ENCODE measurements at places on chromosomes 12 and 14.

- DNase-seq, result no peak
Observed at GRCh38 chr12:58596381-58596780, 323.9 kb downstream of the LRIG3 start.

DNA sequence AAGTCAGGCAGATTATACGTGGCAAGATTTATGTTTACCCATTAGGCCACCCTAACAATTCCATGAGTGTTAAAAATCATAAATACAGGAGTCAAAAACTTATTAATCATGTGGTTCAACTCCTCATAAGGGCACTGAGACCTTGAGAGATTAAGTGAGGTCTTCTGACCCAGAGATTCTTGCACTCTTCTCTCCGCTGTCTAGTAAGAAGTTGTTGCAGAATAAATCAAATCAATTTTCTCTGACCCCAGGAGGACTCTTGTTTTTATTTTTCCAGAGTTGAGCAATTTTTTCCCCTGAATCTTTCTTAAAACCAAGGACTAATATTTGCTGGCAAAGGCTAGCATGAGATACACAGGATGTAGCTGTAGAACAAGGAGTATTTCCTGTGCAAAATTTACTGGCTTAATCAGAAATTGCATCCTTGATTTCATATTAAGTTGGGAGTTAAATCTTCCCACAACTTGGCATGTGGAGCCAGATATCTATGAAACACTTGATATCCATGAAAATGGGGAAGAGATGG is 90.9 kb upstream of the PTHLH start:
- DNase-seq, result no peak

- peak; percentile 94 for DNase-seq
Observed at GRCh38 chr12:49967042-49967776, 5.5 kb downstream of the AQP5 start.

DNA sequence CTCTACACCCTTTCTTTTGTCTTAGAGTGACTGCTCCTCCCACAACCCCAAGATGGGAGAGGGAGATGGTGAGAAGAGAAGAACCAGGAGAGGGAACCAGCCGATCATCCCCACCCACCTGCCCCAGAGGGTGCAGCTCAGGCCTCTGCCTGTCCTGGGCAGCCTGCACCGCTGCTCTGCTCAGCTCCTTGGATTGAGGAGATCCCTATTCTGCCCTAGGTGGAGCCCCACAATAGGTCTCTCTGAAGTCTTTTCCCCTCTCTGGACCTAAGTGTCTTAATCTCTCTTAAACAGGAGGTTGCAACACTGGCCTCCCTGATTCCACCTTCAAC is 2.2 kb downstream of the ANKRD33 start:
- DNase-seq, result no peak

DNA sequence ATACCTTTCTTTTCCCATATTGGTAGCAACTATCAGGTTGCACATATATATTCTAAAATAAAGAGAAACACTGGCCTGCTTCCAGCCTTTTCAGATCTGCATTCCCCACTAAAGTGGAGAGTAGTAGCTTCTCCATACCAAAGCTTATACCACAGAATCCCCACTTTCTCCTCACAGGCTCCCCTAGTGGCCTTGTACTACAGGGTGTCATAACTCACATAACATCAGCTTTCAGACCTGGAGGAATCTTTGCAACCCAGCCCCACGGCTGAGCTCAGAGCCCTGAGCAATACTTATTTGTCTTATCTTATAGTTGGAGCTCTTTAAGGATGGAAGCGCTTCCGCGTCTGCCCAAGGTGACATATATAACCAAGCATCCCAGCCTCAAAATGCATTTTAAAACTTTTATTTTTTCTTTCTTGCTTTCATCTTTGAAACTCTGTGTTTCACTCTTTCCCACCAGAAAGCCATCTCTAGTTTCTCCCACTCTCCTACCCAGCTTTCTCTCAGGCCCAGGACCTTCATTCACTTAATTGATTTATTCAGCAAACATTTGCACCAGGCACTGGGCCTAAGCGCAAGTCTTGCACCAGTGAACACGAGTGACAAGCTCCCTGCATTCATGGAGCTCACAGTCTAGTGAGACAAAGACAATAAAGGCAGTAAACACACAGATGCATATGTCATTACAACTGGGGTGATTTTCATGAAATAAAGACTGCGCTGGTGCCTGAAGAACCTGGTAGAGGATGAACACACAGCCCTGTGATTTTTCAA is 254.7 kb downstream of the IPO8 start:
- DNase-seq, result no peak

DNA sequence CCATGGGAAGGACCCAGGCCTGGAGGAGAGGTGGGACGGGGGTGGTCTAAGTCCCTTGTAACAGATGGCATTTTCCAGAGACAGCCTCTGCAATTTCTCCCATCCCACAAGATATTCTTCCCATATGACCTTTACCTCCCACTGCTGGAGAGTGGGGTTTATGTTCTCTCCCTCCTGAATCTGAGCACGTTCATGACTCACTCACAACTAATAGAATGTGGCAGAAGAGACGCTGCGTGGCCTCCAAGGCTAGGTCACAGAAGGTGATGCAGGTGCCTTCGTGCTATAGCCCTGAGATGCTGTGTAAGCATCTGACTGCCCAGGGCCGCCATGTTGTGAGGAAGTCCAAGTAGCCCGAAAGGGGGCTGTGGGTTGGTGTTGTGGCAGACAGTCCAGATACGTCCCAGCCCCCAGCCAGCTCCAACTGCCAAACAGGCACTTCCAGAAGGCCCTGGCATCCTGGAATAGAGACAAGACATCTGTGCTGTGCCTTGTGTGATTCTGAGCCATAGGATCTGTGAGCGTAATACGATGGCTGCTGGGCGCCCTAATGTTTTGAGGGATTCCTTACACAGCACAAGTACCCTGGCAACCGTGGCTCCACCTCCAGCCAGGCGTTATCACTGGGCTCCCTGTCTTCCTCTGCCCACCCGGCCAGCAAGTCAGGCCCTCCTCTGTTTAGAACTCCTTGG is 56.1 kb upstream of the NCOR2 start:
- DNase-seq, result no peak

DNA sequence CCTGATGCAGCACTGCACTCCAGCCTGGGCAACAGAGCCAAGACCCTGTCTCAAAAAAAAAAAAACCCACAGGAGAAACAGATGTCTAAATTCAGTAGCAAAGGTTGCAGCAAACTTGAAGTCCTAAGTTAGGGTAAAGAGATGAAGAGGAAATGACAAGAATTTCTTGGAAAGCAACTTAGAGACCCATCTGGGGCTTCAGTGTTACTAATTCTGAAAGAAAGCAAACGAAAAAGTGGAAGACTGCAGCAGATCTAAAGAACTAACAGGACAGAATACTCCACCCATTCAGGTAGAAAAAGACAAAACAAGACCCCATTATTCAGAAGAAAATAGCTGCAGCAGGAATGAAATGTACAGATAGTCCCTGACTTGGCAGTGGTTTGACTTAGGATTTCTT is 31.9 kb downstream of the RESF1 start:
- DNase-seq, result no peak

DNA sequence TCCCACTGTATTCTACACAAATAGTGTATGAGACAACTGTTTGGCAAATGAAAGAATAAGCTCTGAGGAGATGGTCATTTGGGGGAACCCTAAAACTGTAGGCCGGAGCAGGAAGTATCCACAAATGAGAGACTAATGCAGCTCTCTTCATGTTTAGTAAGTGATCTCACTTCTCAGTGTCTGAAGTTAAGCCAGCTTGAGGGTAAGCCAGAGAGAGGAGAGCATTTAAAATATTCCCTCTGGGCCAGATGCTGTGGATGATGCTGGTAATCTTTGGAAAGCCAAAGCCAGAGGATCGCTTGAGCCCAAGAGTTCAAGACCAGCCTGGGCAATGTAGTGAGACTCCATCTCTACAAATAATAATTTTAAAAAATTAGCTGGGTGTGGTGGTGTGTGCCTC is 130.6 kb upstream of the SINHCAF start:
- no peak for DNase-seq

GRCh38 chr12:98939350-98939749 is 294.3 kb downstream of the APAF1 start:
- DNase-seq, result no peak

GRCh38 chr12:130169924-130170323 is 7.7 kb downstream of the FZD10 start:
- DNase-seq, result no peak

GRCh38 chr12:122204167-122205052 is 901 bp downstream of the B3GNT4 start:
- no peak for DNase-seq

DNA sequence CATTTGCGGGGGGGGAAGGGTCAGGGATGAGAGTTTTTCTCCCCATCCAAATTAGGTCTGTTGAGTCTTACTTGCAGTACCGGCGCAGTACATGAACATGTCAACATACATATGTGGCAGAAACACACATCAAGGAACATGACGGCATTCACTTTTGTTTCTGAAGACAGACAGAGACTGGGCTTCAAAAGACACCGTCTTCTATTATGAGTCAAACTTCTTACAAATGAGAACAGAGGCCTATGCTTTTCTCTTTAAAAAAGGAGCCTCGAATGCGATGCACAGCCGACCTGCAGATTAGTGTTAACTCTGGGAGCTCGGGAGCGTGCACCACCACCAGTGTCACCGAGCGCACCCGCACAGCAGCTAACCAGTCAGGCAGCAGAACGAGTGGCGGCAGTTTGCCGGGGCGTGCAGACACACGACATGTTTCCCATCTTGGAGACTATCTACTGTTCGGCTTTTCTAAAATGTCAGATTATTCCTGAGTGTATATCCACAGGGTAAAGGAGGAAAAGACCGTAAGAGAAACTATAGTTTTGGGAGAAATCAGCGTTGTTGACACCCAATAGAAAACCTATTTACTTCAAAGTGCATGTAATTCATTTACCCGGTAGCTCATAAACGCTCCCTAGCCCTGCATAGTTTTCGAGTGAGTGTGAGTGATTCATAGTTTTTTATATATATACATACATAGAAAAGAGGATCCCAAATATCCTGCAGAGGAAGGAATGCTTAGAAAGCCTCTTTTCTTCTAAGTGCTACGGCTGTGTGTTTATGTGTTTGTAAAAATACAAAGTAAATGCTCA is 33.0 kb downstream of the UBR7 start:
- DNase-seq, result no peak

DNA sequence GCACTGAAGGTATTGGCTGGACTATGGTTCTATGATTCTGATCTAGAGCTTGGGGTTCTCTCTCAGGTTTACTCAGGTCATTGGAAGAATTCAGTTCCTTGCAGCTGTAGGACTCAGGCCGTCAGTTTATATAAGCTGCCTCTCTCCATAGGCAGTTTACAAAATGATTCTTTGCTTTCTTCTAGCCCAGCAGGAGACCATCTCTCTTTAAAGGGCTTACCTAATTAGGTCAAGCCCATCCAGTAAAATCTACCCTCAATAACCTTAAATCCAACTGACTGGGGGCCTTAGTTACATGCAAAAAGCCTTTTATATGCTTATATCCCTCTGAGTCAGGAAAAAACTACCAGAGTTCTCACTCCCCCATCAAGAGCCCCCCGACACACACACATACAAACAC is 80.5 kb upstream of the GARIN6 start:
- DNase-seq, result no peak

DNA sequence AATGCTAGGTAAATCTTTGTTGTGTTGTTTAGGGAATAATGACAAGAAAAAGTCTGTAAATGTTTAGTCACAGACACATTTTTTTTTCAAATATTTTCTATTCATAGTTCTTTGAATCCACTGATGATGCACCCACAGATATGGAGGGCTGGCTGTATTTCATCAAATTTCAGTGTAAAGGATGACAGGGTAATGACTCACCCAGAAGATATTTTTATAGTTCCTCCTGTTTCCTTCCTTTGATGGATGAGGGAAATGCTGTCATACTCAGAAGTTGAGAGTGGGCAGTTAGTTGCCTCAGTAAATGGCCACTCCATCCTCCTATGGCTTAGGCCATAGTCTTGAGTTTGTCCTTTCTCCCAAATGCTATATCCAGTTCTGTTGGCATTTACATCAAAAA is 76.9 kb upstream of the REP15 start:
- DNase-seq, result no peak

DNA sequence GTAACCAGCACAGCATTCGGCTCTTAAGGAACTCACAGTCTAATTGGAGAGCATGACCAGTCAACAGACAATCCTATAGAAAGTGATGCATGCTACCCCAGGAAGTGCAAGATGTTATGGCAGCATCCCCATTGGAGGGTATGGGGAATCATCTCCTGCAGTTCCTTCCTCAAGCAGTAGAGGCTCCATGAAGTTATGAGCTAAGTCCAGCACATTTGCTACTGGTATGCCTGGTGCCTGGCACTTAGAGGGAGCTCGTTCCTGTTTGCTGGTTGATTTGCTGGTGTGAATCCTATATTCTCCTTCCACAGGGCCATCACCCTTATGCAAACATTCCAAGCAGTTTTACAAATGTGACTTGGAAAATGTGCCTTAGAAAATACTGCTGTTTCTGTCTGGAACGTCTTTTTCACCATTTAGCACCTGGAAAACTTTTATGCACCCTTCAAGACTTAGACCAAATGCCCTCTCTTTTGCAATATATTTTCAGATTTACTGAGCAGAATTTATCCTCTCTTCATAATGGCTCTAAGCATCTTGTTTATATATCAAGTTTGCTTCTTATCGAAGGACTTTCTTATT is 136.1 kb upstream of the WSCD2 start:
- DNase-seq, result no peak

- DNase-seq, result no peak
Observed at GRCh38 chr12:22729957-22730443, 105.0 kb downstream of the ETNK1 start.

DNA sequence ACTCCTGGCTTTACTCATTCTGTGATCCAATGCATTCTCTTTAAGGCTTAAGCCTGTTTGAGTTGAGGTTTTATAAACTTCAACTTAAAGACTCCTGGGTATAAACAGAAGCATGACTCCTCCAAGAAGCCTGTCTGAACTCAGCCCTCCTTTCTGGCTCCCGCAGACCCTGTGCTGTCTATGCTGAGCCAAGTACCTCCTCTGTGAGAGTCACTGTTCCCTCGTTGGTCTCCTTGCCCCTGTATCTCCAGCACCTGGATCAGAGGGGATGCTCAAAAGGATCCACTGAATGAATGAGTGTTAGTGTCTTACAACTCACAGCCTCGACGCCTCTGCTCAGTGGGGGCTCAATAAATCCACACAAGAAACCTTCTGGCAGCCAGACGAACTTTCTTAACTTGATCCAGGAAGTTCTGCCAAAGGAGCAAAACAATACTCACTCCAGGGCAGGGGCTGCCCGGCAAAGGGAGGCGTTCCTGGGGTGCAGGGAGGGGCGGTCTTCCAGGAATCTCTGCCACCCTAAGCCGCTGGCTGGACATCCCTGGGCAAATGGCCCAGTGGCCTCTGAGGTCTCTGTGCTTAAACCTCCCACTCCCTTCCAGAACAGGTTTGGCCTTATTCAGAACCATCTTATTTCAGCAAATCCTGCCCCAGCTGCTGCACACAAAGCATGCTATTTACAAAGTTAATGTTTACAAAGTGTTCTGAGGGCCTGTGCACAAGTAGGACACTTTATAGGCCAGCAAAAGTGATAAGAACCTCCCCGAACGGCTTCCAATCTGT is 32.9 kb downstream of the MAP1LC3B2 start:
- DNase-seq, result no peak

- DNase-seq, result no peak
Observed at GRCh38 chr12:131983026-131983425, 33.3 kb downstream of the EP400 start.

- no peak for DNase-seq
Observed at GRCh38 chr12:59084511-59085375, 164.4 kb upstream of the LRIG3 start.

- DNase-seq, result no peak
Observed at GRCh38 chr14:67487937-67488893, at the start of gene TMEM229B. Gene TMEM229B, minus strand, starts transcription at chr14:67488721. Its CDS starts 14,798 bp downstream, at chr14:67473923.

- no peak for DNase-seq
Observed at GRCh38 chr12:125296701-125297100, 231.5 kb downstream of the AACS start.
